Right cardiac atrium (tissue), 5 donors: ENCODE measurements at places on chromosomes 1 and 21. TPM values are rescaled to one million over a fixed set of nuclear protein-coding genes. Genes with fewer than 3 reads are reported as not detected.
A peak's percentile ranks its signal among the peaks of the same experiment; 100 is the strongest.

The MRTO4 gene
- 12.6 TPM for total RNA-seq

The TINAGL1 gene
- 107 TPM for total RNA-seq

The S100A6 gene
- 461 TPM for total RNA-seq

The SELENBP1 gene
- total RNA-seq = 65.9 TPM

The MAP3K21 gene
- total RNA-seq = 0.46 TPM

DNA sequence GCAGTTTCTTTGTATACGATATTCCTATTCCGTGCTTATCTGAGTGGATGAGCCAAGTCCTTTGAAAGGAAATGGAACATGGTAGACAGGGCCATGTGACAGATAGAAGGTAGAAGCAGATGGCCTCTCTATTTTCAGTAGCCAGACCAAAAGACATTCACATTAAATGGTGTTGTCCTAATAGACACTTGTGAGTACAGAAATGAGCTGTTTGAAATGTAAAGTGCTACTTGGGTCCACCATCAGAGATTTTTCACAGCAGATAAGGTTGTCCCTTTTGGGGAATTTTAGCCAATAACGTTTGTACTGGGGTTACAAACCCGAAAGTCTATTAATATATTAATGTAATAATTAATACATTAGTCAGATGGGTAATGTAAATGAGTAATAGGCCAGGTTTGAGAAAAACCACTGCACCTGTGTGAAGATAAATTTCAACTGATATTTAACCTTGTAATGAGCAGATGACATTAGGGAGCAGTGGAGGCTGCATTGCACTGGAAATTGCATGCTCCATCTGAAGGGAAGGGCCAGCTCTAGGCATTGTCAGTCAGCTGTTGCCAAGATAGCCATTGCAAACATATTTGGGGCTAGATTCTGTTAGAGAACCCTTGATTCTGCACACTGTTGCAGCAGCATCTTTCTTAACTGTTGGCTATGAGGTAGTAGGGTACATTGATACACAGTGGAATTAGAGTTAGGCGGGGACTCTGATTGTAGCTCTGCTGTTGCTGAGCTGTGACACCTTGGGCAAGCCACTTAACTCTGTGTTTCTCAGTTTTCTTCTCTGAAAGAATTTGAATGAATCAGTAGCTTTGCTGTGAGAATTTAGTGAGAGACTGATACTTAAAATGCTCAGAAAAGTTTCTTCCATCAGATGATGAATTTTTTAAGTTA lies 43.8 kb downstream of the FGGY start:
- DNase-seq = no peak

DNA sequence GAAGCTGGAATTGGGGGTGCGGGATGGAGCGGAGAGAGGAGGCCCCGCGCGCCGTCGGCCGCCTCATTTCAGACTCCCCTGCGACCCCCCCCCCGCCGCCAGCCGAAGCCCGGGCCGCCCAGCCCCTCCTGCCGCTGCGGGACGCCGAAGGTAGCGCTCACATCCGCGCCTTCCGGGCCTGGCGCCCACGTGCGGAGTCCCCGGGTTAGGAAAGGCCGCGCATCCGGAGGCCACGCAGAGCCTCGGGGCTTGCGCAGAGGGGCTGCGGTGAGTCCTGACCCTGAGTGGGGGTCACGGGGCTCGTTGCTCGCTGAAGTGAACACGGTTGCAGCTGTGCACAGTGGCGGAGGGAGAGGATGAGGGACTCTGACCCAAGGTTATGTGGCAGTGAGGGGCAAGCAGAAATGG lies 552 bp upstream of the ZNF496 start:
- DNase-seq = peak; percentile 84

- DNase-seq = no peak
These were observed 84.1 kb downstream of the SPAG17 start for GRCh38 chr1:118100686-118101514.

DNA sequence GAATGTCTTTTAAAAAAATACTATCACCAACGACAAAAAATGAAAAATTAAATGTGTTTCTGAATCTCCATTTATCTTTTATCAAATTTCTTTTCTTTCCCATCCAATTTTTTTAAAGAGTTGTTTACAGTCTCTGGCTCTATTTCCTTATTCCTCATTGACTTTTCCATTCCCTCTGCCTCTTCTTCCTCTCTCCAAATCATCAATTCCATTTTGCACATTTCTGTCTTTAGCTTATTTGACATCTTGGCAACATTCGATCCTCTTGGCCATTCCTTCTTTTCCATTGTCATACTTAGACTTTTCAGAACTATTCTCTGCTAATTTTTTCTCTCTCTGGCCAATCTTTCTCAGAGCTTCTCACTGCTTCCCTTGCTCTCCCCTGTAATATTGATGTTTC lies 497.6 kb downstream of the PLPP3 start:
- DNase-seq = no peak

GRCh38 chr21:45859762-45860357 lies 121.7 kb upstream of the COL6A1 start:
- no peak for DNase-seq

DNA sequence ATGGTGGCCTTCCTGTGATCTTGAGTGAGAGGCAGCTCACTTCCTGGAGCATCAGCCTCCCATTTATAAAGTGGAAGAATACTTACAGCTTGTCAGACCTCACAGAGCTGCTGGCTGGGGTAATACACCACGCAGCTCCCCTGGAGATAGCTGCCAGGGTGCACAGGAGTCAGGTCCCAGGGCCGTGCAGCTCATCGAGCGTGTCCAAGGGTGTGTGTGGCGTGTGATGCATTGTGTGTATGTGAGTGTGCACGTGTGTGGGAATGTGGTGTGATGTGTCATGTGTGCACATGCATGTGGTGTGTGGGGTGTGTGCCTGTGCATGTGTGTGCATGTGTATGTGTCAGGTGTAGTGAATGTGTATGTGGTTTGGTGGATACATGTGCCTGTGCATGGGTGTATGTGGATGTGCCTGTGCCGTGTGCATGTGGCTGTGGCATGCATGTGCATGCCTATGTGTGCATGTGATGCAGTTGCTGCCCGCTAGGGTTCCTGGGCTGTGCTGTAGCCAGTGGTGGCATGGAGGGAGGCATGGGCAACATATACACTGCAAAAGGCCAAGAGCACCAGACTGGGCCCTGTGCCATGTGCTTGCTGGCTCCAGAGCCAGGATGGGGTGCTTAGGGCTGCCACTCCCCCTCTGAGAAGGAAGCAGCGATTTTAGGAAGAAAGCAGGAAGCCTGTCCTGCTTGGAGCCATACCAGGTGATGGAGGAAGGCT lies 24.6 kb downstream of the WNT3A start:
- no peak for DNase-seq

DNA sequence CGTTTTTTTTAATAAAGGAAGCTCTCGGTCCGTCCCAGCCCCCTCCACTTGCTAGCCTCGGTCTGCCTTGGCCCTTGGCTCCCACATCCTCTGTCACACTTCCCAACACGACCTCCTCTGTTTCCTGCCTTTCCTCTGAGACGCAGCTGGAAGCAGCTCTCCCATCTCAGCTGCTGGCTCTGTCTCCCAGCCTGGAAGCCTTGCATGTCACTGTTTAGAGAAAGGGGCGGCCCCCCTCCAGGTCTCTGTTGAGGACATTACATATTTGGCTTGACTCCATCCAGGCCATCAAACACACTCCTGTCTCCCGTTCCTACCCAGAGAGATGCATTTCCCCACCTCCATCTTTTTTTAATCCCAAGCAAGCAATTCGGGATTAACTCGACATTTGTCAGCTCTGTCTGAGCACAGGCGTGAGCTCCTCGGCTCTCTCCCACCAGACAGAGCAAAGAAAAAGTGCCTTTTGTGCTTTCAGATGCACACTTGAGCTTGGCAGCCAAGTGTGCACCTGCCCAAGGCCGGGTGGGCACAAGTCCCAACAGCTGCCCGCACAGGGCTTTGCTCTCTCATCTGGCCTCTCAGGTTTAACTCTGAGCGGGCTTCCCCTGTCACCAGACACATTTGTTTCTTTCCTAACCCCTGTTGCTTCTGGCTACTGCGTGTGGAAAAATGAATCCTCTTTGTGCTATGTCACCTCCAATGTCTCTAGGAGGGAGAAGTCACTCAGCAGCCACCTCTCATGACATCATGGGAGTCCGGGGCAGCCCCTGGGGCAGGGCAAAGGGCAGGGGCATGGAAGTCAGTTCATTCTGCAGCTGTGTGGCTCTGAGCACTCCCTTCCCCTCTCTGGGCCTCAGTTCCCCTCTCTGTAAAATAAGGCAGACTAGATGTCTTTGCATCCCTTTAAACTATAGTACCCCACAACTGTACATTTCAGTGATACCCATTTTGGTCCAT lies 108.3 kb downstream of the KCND3 start:
- DNase-seq = peak; percentile 74

DNA sequence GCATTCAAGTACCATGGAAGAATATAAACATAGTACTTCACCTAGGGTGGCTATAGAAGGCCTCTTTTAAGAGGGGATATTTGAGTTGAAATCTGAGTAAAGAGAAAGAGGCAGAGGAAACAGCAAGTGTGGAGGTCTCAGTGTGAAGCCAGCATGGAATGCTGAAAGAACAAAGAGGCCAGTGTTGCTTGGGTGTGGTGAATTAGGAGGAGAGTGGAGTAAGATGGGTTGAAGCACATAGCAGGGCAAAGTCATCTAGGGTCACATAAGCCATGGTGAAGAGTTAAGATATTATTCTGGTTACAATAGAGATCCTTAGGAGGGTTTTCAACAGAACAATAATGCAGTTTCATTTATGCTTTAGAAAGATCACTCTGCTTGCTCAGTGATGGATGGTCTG lies 37.5 kb downstream of the C1orf141 start:
- no peak for DNase-seq

GRCh38 chr1:183736343-183736742 lies 68.6 kb upstream of the RGL1 start:
- no peak for DNase-seq

DNA sequence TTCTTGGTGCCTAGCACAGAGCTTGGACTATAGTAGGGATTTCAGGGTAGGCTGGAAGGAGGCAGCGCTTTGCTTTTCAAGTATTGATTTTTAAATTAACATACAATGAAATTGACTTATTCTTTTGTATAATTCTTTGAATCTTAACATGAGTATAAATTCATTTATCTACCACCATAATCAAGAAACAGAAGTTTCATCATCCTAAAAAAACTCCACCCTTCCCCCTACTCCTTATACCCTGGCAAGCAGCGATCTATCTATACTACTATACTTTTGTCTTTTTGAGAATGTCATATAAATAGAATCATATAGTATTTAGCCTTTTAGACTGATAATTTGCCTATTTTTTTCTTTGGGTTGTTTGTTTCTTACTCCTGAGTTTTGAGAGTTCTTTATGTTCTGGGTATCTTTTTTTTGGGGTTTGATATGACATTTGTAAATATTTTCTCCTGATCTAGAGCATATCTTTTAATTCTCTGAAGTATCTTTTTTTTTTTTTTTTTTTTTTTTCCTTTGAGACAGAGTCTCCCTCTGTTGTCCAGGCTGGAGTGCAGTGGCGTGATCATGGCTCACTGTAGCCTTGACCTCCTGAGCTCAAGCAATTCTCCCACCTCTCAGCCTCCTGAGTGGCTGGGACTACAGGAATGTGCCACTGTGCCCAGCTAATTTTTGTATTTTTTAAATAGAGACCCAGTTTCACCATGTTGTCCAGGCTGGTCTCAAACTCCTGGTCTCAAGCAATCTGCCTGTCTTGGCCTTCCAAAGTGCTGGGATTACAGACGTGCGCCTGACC lies 6.4 kb downstream of the RPS6KC1 start:
- DNase-seq = no peak

DNA sequence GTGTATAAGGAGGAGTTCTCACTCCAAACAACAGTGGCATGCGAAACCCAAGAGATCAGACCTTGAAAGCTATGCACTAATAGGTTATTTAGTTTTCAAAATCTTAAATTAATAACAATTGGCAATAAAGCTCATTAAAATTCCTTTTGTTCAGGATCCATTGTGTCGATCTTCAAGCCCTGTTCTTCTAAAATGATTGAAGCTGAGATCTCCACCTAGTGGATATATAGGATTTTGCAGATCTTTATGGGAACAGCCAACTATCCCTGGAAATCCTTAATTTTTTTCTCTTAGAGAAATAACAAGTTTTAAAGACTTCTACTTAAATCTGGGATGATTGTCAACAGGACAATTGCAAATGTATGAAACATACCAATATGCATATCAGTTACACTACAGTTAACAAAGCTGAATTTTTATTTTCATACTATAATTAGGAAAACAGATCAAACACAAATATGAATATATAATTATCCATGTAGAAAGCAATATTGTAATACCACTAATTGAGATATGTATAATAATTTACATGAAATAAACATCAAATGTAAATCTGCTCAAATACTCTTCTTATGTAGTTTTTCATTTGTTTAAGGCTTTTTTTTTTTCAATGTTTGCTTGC lies 43.3 kb downstream of the LRRC53 start:
- DNase-seq = no peak

GRCh38 chr1:121417325-121417923 lies 232.6 kb downstream of the SRGAP2C start:
- no peak for DNase-seq

GRCh38 chr1:165854101-165854845 lies 26.9 kb downstream of the UCK2 start:
- DNase-seq = no peak

DNA sequence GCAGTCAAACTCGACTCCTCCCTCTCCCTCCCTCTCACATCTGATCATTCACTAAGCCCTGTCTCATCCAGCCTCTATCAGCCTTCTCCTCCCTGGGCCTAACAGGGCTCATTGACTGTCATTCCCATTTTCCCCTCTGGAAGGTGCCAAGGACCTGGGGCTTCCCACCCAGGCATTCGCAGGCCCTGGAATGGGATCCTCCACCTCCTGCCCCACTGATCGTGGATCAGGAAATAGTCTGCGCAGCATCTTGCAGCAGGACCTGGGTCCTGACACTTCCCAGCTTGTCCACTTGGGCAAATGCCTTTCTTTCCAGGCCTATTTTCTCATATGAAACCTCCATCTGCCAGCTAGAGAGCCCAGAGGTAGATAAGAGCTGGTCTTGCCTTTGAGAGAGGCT lies 71.2 kb upstream of the ZC3H12A start:
- DNase-seq = no peak
